ENCODE measurements at places on chromosomes 5 and 9. TPM values are rescaled to one million over a fixed set of nuclear protein-coding genes. Genes with fewer than 3 reads are reported as not detected.

- no peak for DNase-seq
These were observed 50.4 kb downstream of the ZNF354C start for GRCh38 chr5:179110528-179110927.

GRCh38 chr9:94900222-94901018 lies 173.9 kb downstream of the AOPEP start:
- no peak for DNase-seq

DNA sequence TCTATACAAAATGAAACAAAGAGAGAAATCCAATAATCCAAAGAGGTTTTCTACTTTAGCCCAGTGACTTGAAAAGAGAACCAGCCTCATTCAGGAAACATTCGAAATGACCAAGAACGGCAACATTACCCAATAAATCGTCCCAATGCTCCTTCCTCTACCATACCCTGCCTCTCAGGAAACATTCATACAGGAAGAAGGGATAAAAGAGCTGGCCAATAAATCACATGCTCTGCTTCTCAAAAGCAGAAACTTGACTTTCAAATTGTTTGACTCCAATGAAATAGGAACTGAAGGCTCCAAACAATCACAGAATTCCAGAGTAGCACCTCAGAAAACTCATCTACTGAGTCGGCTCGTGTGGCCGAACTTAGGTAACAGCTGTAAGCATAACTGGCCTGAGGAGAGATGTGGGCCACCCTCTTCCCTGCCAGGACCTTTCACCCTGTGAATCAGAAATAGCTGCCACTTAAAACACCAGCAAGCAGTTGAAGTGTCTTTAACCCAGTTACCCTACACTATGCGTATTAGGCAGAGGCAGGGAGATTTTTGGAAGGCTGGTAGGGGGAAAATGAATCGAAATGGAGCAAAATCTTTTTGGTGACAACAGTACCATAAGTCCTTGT lies 14.6 kb downstream of the ARL15 start:
- DNase-seq, result no peak

DNA sequence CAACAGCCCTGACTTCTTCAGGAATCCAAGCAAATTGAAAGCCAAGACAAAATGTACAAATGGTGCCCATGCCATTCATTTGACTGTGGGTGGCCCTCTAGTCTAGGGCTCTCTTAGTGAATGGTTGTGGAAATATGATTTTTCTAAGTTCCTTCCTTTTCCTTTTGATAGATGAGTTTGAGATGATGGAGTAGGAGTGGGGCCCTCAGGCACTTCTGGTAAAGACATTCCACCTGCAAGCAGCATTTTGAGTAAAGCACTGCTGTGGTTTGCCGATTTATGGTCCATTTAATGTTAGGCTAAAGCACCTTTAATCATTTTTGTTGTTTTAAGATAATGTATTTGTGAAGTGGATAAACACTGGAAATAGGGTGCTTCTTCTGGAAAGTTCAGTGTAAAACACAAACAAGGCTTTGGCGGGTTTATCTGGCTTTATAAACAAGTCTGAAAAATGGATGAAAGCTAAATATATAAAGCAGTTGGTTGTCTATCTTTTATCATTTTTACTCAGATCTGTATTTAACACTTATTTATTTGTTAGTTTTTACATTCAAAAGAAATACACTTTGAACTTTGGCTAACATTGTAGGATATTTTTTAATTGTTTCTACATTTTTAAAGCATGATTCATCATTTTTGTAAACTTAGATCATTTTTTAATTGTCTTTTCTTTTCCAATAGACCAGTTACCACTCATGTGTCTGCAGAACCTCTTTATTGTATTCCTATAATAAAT lies 213.5 kb downstream of the PJA2 start:
- DNase-seq, result no peak

- no peak for DNase-seq
These were observed 98.2 kb downstream of the NDFIP1 start for GRCh38 chr5:142206801-142207200.

DNA sequence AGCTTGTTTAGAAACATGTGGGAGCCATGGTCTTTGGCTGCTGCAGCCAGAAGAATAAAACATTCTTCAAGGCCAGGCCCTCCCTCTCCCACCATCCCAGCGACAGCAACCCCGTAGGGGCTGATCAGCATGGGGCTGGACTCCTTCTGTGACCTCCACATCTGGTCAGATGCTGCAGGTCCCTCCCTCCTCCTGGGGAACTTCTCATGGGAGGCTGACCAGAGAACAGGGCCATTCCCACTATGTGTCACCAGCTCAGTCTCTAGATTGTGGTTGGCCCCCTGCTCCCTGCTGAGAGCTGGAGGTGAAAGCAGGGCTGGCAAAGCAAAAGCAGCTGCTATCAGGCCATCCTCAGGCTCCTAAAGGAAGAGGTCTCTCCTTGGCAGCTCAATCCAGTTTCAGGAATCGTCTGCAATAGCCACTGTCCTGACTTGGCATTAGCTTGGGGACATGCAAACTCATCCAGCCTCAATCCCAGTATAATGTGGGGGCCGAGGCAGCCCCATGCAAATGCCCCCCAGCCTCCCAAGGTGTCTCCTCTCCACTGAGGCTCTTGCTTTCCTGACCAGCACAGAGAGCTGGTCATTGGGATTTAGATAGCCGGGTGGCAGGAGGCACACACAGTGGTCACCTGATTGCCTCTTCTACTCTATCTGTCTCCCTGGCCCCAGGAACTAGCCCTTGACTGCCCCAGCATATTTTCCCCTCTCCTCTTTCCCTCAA lies 81.5 kb downstream of the NRG2 start:
- DNase-seq, result no peak

DNA sequence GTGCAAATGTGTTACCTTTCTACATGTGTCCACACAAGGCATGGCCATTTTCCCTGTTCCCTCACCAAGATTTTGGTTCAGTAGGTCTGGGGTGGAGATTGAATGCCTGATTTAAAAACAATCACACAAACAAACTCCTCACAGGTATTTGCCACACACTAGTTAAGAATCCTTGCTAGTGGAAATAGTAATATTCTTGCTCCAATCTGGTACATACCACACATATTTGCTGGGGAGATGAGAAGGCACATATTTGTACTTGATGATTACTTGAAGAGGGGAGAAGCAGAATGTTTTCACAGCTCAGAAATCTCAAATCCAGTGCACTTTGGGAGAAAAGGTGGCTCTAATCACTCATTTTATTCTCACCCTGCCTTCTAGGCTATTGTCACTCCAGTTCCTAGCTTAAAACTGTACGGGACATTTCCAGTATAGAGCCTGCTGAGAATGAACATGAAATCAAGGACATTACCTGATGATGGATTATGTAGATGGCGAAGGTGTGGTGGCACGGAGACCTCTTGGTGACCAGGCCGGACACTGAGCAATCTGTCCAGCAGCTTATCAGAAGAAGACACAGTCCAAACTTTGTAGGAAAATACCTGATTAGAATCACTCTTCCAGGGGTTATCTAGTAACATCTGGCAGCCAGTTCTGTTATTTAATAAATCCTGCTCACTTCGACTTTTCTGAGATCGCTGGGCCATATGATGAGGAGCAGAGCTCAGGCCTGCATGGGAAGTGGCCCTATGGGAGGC lies 116.1 kb upstream of the IL6ST start:
- DNase-seq, result no peak

- peak; percentile 86 for DNase-seq
These were observed 557 bp upstream of the PHF2 start for GRCh38 chr9:93575796-93576257.

DNA sequence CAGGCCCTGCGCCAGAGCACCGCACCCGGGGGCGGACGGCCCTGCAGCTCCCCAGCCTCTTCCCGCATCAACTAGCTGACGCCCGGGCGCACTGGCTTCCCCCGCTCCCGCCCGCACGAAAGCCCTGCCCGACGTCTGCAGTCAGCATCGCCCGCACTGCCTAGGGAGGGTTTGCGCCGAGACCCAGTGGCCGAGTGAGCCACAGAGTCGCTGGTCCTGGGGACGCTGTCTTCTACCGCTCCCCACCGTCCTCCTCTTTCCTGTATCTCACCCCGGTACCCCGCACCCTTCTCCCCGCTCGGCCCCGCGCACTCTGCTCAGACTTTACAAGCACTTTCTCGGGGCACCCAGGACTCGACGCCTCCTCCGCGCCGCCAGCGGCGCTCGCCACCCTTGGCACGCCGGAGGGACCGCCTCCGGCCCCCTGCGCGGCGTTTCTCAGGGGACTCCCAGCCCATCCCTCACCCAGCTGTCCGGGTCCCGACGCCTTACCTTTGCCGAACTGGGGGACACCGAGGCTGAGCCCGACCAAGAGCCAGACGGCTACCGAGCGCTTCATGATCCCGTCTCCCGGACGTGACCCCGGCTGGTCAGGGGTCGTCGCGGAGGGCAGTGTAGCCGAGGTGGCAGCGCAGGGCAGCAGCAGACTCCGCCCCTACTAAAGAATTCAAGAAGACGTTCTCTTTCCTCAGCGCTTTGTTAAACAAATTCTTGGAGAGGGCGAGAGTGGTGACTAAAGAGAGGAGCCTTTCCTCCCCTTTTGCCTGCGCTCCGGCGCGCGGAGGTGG lies 670 bp downstream of the EDIL3 start:
- DNase-seq, result peak; percentile 93

DNA sequence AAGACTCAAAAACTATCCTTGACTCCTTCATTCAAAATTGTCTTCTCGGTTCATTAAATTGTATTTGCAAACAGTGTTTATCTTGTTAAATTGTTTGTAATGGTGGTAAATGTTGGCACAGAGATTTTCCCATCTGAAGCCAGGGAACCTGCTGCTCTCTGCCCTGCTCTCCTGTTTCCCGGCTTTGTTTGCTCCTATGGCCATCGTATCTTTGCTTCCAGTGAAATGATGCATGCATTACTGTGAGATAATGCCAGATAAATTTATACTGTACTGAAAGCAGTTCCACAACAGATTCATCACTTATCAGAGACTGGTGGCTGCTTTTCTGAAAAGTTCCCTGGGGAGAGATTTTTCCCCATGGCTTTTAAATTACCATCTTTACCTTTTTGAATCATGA lies 81.4 kb downstream of the CD180 start:
- DNase-seq, result no peak

DNA sequence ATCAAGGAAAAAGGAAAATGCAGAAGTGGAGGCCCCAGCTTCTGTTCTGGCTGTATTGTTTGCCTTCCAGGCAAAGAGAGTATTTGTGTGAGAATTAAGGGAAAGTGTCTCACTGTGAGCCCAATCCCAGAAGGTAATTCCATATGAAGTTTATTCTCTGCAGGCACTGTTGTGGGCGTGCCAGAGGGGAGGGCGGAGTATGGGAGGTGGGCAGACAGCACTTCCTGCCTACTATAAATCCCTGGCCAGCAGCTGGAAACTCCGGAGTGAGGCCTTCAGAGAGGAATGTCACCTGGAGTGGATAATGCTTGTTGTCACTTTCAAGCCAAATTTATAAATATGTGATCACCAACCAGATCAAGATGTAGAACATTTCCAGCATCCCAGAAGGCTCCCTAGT lies 209.5 kb downstream of the ARHGAP26 start:
- DNase-seq, result no peak

DNA sequence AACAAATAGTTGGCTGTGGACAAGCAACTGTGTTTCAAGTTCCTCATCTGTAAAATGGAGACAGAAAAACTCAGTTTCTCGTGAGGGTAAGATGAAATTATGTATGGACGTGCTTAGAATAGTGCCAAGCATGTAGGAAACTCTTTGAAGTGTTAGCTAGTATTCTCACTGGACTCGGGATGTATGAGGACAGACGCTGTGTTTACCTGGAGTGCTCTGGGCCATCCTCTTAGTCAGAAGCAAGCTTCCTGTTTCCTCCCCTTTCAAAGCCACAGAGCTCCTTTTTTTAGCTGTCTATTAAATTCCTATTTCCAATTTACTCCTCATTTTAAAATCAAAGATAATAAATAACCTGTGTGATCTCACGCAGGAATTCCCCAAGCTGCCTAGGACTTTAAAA lies 23.8 kb upstream of the IQGAP2 start:
- DNase-seq, result no peak

- DNase-seq, result no peak
These were observed 440.8 kb downstream of the BNC2 start for GRCh38 chr9:16429671-16430070.

DNA sequence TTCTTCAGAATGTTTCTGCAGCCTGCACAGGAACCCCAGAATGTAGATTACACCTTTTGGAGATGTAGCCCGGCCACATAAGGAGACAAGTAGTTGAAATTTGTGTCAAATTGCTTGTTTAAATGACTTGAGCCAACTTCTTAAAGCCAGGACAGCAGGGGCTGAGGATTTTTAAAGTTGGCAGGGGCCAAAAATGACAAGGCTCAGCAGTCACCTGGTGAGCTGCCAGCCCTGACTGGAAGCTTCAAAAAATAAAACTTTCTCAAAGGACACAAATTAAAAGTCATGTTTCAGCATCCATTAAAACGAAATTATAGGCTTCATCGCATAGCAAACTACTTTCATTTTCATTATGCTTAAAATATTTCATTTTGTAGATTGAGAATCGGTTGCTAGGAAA lies 340.3 kb upstream of the WWC1 start:
- no peak for DNase-seq

HTR4 gene
- not detected for total RNA-seq

TMEM141 gene
- total RNA-seq, result 32.5 TPM

DCTN3 gene
- total RNA-seq, result 79.5 TPM

SPINK6 gene
- total RNA-seq, result not detected
